ENCODE measurements at places on chromosomes 2 and 18.
A peak's percentile ranks its signal among the peaks of the same experiment; 100 is the strongest.

DNA sequence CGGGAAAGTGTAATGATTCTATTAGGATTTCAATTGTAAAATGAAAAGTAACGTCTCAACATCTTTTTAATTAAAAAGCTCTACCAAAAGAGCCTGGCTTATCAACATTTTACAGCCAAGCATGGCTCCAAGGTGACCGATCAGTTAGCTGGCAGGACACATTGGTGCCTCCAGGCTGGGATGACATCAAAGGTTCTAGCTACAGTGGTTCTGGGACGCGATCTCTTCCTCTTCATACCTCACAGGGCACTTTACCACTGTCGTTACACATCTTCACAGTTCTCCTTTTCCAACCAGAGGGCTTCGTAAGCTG is 693 bp downstream of the ORC2 start:
- H3K4me3 ChIP-seq, result peak overlapping the region; percentile 97
- no peak overlapping the region for H3K27ac ChIP-seq
- peaks cover 3% of the 10 kb centered on the region for H3K36me3 ChIP-seq
- H3K27me3 ChIP-seq, result no peaks in the 10 kb centered on the region

DNA sequence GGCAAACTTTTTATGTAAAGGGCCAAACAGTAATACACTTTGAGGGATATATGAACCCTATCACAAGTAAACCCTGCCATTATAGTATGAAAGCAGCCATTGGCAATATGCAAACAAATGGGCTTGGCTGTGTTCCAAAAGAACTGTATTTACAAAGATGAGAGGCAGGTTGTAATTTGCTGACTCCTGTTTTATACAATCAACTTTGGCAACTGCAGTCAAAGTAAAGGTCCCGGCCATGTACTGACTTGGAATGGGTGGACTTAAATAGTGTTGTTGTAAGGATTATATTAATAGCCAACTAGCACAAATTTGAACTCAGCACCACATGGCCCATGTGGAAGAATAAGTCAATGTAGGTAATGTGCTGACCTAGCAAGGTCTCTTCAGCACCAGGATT is 223.4 kb downstream of the WDPCP start:
- H3K36me3 ChIP-seq, result no peaks in the 10 kb centered on the region
- DNase-seq, result no peak
- H3K27ac ChIP-seq, result no peak overlapping the region
- no peak overlapping the region for H3K4me3 ChIP-seq
- H3K4me1 ChIP-seq, result no peaks in the 10 kb centered on the region
- H3K27me3 ChIP-seq, result no peaks in the 10 kb centered on the region

GRCh38 chr2:190088917-190089316 is 26.4 kb upstream of the MSTN start:
- no peaks in the 10 kb centered on the region for H3K27me3 ChIP-seq
- H3K36me3 ChIP-seq, result no peaks in the 10 kb centered on the region
- no peak overlapping the region for H3K27ac ChIP-seq
- no peaks in the 10 kb centered on the region for H3K4me1 ChIP-seq
- DNase-seq, result peak; percentile 53
- H3K4me3 ChIP-seq, result no peak overlapping the region

DNA sequence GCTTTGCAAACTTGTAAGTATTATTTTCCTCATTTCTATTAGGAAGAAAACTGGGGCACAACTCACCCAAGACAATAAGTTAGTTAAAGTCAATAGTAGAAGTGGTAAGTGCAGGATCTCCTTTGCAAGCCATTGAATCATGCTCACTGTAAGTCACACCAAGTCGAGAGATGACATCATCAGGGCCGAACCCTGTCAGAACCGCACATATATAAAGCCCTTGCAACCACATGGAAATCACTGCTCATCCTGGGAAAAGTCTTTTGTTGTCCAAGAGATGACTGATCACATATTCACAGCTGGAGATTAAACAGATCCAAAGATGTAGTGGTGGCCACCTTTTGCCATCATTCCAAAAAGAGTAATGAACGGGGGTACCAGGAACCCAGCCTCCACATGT is 484.8 kb upstream of the ID2 start:
- H3K27me3 ChIP-seq, result no peaks in the 10 kb centered on the region
- no peaks in the 10 kb centered on the region for H3K4me1 ChIP-seq
- no peak for DNase-seq
- no peak overlapping the region for H3K4me3 ChIP-seq
- H3K27ac ChIP-seq, result no peak overlapping the region
- no peaks in the 10 kb centered on the region for H3K36me3 ChIP-seq

DNA sequence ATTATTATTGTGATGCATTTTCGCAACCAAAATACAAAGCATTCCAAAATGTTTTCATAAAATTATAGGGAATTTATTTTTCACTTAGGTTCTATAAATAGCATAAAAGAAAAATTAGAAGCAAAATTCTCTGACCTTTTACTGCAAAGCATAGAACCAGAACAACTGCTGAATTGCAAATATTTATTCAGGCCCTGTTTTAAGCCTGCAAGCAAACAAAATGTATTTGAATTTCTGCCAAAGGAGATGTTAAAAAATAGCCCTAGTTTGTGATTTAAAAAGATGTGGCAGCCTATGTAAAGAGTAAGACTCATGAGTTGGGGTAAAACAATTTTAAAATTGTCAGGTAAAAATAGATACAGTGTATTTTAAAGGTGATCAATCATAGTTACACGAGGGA is 138.1 kb downstream of the KCNJ3 start:
- H3K27me3 ChIP-seq, result no peaks in the 10 kb centered on the region
- no peak overlapping the region for H3K27ac ChIP-seq
- no peaks in the 10 kb centered on the region for H3K4me1 ChIP-seq
- no peaks in the 10 kb centered on the region for H3K36me3 ChIP-seq
- DNase-seq, result no peak
- H3K4me3 ChIP-seq, result no peak overlapping the region

All from trophoblast cell (in vitro differentiated cells and primary cell).